Activated T-cell treated with anti-CD3 and anti-CD28 coated beads for 4 hours (primary cell): ENCODE measurements at places on chromosomes 2 and 18.

GRCh38 chr2:160465002-160465401, 28.6 kb downstream of the RBMS1 start:
- DNase-seq: no peak

- DNase-seq: no peak
These were observed 6.8 kb upstream of the IL1RL2 start for GRCh38 chr2:102179788-102180686.

- no peak for DNase-seq
These were observed 246.6 kb downstream of the TFCP2L1 start for GRCh38 chr2:121038431-121038830.

- DNase-seq: no peak
These were observed 1407.0 kb upstream of the CELF4 start for GRCh38 chr18:38972571-38972970.

- no peak for DNase-seq
These were observed 85.3 kb downstream of the NPAS2 start for GRCh38 chr2:100905132-100905805.

DNA sequence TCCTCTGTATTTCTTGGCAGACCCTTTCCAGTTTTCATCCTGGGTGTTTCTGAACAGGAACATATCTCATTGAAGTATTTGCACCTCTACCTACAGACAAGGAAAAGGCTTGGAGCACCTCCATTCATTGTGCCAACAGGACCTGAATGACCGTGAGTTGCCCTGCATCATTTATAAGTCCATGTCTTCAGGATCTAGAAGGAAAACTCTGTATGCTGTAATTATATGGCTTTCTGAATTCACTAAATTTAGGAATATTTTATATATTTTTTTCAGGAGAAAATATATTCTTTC, 402.3 kb upstream of the SLC14A2 start:
- DNase-seq: no peak

DNA sequence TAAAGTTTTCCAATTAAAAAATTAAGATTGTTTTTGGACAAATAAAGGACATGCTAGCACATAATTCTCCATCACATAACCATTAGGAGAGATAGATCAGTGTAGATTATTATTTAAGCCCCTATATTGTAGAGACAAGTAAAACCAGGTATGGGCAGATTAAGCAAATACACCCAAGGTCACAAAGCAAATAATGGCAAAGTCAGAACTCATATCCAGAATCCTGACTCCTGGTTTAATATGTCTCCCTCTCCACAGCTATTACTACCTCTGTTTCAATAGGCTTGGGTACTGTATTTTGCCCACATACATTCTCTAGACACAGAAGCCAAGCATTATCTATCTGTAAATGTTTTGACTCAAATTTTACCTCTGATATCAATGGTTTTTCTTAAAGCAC, 282.3 kb downstream of the EPHA4 start:
- no peak for DNase-seq

DNA sequence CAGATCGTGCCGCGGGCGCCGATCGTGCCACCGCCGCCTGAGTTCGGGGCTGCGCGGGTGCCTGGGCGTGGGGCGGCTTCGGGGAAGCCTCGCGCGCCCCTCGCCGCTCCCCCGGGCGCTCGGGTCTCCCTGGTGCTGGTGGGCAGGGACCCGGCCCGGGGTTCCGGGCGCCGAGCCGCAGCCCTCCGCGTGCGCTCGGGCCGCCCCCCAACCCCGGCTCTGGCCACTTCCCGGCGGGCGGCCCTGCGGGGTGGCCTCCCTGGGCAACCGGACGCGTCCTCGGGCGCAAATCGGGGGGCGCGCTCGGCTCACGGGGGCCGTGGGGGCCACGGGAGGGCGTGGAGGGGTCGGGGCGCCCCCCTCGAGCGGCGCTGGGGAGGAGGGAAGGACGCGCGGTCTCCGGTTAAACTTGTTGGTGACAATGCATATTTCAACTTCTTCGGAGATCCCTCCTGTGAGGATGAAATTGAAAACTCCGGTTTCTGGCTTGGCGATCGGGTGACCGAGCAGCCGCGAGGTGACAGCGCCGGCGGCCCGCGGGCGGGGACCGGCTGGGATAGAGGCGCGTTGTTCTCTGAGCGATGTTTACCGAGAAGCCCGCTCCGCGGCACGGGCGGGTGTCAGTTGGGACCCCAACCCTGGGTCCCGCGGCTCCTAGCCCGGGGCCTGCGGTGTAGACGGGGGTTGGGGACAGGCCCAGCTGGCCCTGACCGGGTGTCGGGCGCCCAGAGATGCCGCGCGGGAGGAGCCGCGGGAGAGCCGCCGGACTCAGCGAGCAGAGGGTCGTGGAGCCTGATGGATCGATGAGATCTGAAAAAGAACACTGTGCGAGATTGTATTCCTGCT, 676 bp downstream of the SH3BP4 start:
- DNase-seq: no peak

GRCh38 chr2:110861616-110862260, 129.4 kb downstream of the ACOXL start:
- DNase-seq: no peak

DNA sequence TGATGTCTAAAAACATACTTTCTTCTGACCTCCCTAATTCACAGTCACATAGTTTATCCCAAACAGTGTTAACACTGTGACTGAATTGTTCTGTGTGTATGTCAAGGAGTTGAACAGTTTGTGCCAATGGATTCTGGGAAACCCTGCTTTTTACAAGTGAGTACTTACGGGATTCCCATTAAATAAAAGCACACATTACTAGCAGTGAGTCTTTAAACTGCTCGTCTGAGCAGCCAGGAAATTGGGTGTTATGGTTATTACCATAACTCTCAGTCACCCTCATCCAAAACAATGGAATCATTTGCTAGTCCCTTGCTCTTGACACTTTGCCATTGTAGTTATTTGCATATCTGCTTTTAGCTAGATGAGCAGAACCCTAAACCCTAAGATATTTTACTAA, 209.1 kb downstream of the ZNF385B start:
- DNase-seq: no peak

GRCh38 chr2:25885933-25886332, 7.6 kb upstream of the ASXL2 start:
- DNase-seq: no peak

DNA sequence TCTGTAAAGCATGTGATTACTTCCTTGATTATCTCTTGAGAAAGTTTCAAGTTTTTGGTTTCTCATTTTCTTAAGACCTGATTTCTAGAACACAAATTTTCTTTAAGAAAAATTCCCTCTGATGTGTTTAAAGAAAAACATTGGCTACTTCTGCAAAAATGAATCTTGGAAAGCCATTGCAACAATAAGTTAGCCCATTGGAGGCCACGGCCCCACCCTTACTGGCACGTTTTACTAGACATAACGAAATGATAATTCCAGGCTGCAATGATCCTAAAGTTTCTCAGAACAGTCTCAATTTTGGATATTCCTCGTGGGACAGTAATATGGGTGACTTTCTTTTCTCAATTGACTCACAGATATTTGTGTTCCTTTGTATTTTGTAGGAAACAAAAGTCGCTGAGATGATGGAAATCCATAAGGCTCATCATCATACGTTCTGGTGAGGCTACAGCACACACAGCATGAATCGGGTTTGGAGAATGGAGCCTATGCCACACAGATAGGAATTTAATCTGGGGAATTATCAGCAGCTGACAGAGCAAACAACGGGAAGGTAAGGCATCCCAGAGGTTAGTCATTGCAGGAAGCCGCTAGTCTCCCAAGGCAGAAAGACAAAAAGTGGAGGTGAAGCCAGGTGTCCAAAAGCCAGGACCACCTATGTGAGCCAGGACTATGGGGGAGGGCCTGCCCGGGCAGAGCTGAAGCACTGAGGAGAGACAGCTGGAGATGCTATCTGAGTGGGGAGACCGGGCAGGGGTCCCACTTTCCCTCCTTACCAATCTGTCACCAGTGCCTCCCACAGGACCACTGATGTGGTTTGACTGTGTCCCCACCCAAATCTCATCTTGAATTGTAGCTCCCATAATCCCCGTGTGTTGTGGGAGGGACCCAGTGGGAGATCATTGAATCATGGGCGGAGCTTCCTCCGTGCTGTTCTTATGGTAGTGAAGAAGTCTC, 35.9 kb downstream of the SOWAHC start:
- no peak for DNase-seq

DNA sequence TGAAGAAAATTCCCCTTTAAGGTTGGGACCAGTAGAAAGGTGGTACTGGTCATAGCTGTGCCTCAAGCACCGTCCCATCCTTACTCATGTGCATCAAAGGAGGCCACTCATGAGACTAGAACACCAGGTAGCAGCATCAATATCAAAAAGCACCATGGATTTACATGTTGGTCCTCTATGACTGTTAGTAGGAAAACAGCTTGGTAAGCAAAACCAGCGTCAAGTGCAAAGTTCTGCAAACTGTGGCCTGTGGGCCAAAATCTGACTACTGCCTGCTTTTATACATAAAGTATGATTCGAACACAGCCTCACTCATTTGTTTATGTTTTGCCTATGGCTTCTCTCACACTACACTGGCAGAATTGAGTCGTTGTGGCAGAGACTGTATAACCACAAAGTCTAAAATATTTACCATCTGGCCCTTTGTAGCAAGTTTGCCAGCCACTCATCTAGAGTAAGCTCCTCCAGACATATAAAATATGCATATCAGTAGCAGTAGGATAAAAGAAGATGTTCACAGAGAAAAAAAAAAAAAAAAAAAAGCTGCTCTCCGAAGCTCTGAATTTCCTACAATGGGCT, 119.7 kb upstream of the CTNNA2 start:
- no peak for DNase-seq

- no peak for DNase-seq
These were observed 17.5 kb upstream of the DSG3 start for GRCh38 chr18:31430072-31430471.

GRCh38 chr2:209380293-209380692, 43.6 kb upstream of the MAP2 start:
- DNase-seq: no peak

GRCh38 chr18:55246278-55246677, 287.0 kb upstream of the CCDC68 start:
- no peak for DNase-seq

DNA sequence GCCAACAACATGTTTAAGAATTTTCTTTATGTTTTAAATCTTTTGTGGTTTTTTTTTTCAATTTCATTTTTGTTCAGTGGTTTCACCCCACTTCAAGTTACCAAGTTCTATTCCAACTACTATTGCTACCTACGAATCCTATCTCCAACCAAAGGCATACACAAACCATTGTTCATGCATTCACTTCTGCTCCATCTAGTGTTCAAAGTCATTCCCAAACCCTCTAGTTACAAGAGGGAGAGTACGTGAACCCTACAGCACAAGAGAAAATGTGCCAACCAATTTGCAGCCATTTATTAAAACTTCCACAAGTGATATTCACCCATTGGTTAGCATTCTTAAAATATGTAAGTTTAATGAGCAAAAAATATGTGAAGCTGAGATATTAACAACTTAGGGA, 295.1 kb upstream of the KYNU start:
- DNase-seq: no peak

- DNase-seq: no peak
These were observed 37.8 kb upstream of the RHOB start for GRCh38 chr2:20409039-20409438.

GRCh38 chr2:8927510-8928455, 75.7 kb downstream of the MBOAT2 start:
- DNase-seq: no peak

GRCh38 chr2:239531456-239532241, 130.8 kb upstream of the HDAC4 start:
- DNase-seq: no peak

- no peak for DNase-seq
These were observed 125.3 kb downstream of the CCBE1 start for GRCh38 chr18:59571902-59572301.

DNA sequence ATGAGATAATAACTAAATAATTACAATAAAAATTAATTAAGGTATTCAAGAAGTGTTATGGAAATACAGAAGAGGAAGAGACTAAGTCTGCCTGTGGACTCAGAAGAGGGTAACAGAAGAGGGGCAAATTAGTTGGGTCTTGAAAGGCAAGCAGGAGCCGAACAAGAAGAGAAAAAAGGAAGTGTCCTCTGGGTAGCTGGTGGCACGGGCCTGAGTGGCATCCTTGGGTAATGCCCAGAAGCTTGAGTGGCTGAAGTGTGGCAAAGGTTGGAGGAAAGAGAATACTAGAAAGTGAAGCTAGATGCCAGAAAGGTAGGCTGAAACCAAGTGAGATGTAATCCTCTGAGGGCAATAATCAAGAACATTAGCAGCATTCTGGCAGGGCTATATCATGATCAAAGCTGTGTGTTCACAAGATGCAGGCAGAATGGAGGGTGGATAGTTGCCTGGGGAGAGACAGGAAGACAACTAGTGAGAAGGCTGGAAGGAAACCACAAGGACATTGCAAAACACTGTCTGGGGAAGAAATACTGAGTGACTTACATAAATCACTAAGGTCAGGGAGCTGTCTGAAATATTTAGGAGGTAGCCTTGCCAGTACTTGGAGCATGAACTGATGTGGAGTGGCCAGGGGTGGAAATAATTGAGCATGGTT, 16.2 kb downstream of the DOCK10 start:
- DNase-seq: no peak
